ENCODE measurements at places on chromosomes 16 and 17. TPM values are rescaled to one million over a fixed set of nuclear protein-coding genes. Genes with fewer than 3 reads are reported as not detected.

DNA sequence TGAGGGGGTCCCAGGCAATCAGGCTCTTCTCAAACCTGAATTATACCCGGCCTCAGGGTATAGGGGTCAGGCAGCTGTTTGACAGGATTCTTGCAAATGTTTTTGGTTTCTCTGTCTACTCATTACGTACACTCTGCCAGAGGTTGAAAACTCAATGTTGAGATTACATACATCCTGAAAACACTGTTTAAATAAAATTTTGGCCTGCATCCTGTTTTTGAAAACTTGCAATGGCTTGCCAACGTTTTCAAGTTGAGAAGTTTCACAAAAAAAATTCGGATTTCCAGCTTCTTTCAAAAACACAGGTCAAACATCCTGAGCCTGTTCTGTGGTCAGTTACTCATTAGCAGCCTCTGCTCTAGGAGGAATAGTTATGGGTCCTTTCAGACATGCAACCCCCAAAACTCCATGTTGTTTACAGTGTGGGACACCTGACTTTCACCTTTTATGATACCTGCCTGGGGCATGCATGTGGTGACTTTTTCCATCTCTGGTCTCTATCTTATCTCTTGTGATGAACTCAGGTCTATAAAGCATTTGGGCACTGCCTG lies 577.8 kb downstream of the WWOX start:
- no peak for DNase-seq
- H3K4me1 ChIP-seq = no peaks in the 10 kb centered on the region
- H3K27ac ChIP-seq = no peak overlapping the region
- no peaks in the 10 kb centered on the region for H3K27me3 ChIP-seq
- H3K4me3 ChIP-seq = no peak overlapping the region
- H3K36me3 ChIP-seq = no peaks in the 10 kb centered on the region

GRCh38 chr16:21704733-21705132 lies 41.0 kb downstream of the OTOA start:
- no peaks in the 10 kb centered on the region for H3K4me1 ChIP-seq
- no peaks in the 10 kb centered on the region for H3K27me3 ChIP-seq
- H3K36me3 ChIP-seq = no peaks in the 10 kb centered on the region
- no peak for DNase-seq
- H3K27ac ChIP-seq = no peak overlapping the region
- no peak overlapping the region for H3K4me3 ChIP-seq

GRCh38 chr17:3993493-3994220 lies 29.4 kb upstream of the ATP2A3 start:
- H3K4me1 ChIP-seq = no peaks in the 10 kb centered on the region
- no peaks in the 10 kb centered on the region for H3K36me3 ChIP-seq
- H3K27me3 ChIP-seq = no peaks in the 10 kb centered on the region
- no peak overlapping the region for H3K4me3 ChIP-seq
- H3K27ac ChIP-seq = no peak overlapping the region

GRCh38 chr17:78355045-78355641 lies 4.7 kb downstream of the SOCS3 start:
- peaks cover 18% of the 10 kb centered on the region for H3K36me3 ChIP-seq
- H3K27me3 ChIP-seq = peaks cover 22% of the 10 kb centered on the region
- H3K4me3 ChIP-seq = no peak overlapping the region
- H3K4me1 ChIP-seq = peaks cover 58% of the 10 kb centered on the region

- H3K36me3 ChIP-seq = peaks cover 18% of the 10 kb centered on the region
- H3K27me3 ChIP-seq = no peaks in the 10 kb centered on the region
- H3K4me1 ChIP-seq = peaks cover 42% of the 10 kb centered on the region
- DNase-seq = no peak
- H3K27ac ChIP-seq = peak overlapping the region; percentile 83
- peak overlapping the region; percentile 75 for H3K4me3 ChIP-seq
Measured at GRCh38 chr17:81397314-81398175, 2.3 kb downstream of the BAHCC1 start.

- no peaks in the 10 kb centered on the region for H3K27me3 ChIP-seq
- no peaks in the 10 kb centered on the region for H3K4me1 ChIP-seq
- H3K4me3 ChIP-seq = no peak overlapping the region
- H3K36me3 ChIP-seq = peaks cover 19% of the 10 kb centered on the region
- no peak for DNase-seq
- H3K27ac ChIP-seq = no peak overlapping the region
Measured at GRCh38 chr17:30393491-30393890, 14.8 kb downstream of the CPD start.

DNA sequence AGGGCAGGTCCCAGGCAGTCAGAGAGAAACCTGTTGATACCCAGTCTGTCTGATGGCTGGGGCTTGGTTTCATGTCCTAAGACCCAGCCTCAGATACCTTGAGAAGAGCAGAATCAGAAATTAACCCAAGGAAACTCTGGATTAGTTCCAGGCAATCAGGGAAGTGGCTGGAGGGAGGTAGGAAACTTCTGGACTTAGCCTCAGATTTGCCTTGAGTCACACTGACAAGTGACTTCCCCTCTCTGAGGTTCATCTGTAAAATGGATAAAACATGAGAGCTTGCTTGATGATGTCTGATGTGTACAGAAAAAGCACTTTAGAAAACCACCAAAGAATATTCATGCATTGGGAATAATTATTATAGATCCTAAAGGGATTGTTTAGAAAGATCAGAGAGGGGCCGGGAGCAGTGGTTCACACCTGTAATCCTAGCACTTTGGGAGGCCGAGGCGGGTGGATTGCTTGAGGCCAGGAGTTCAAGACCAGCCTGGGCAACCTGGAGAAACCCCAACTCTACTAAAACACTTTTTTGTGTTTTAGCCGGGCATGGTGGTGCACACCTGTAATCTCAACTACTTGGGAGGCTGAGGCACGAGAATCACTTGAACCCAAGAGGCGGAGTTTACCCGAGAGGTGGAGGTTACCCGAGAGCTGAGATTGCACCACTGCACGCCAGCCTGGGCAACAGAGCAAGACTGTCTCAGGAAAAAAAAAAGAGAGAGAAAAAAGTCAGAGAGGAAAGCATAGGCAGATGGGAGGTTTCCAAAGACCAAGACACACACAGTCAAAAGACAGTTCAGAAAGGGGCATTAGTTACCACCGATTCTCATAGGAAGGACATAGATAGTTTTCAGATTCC lies 3.8 kb downstream of the CIITA start:
- no peak overlapping the region for H3K4me3 ChIP-seq
- DNase-seq = no peak
- peaks cover 42% of the 10 kb centered on the region for H3K27me3 ChIP-seq
- H3K4me1 ChIP-seq = peaks cover 15% of the 10 kb centered on the region
- H3K36me3 ChIP-seq = no peaks in the 10 kb centered on the region

GRCh38 chr16:15887283-15887682 lies 1.1 kb downstream of the CEP20 start:
- no peaks in the 10 kb centered on the region for H3K27me3 ChIP-seq
- H3K4me1 ChIP-seq = peaks cover 4% of the 10 kb centered on the region
- no peak overlapping the region for H3K27ac ChIP-seq
- no peak for DNase-seq
- H3K36me3 ChIP-seq = peaks cover 7% of the 10 kb centered on the region
- H3K4me3 ChIP-seq = peak overlapping the region; percentile 95

GRCh38 chr17:78912082-78912481 lies 9.1 kb upstream of the CEP295NL start:
- peaks cover 17% of the 10 kb centered on the region for H3K36me3 ChIP-seq
- no peak for DNase-seq

GRCh38 chr17:42472709-42473521 lies 14.2 kb downstream of the ATP6V0A1 start:
- H3K27me3 ChIP-seq = no peaks in the 10 kb centered on the region
- no peaks in the 10 kb centered on the region for H3K4me1 ChIP-seq

- DNase-seq = no peak
- H3K36me3 ChIP-seq = no peaks in the 10 kb centered on the region
- no peak overlapping the region for H3K27ac ChIP-seq
- H3K4me3 ChIP-seq = no peak overlapping the region
Measured at GRCh38 chr16:86880316-86881117, 302.2 kb downstream of the FOXL1 start.

PRSS33 gene
- 0.24 TPM for polyA plus RNA-seq

GPRC5C gene
- 10.4 TPM for polyA plus RNA-seq

CD300A gene
- 8.2 TPM for polyA plus RNA-seq

TBC1D3 gene
- not detected for polyA plus RNA-seq

EPN3 gene
- 3.7 TPM for polyA plus RNA-seq

LUC7L gene
- 199 TPM for polyA plus RNA-seq

TCAP gene
- polyA plus RNA-seq = 6.0 TPM

E4F1 gene
- 29.7 TPM for polyA plus RNA-seq

SLC16A5 gene
- 3.4 TPM for polyA plus RNA-seq

ITGAX gene
- polyA plus RNA-seq = 9.3 TPM

MFAP4 gene
- polyA plus RNA-seq = 27.0 TPM

PLCG2 gene
- 7.7 TPM for polyA plus RNA-seq

All from spinal cord (tissue), 10 donors.